ENCODE measurements at places on chromosomes 11 and 22.

DNA sequence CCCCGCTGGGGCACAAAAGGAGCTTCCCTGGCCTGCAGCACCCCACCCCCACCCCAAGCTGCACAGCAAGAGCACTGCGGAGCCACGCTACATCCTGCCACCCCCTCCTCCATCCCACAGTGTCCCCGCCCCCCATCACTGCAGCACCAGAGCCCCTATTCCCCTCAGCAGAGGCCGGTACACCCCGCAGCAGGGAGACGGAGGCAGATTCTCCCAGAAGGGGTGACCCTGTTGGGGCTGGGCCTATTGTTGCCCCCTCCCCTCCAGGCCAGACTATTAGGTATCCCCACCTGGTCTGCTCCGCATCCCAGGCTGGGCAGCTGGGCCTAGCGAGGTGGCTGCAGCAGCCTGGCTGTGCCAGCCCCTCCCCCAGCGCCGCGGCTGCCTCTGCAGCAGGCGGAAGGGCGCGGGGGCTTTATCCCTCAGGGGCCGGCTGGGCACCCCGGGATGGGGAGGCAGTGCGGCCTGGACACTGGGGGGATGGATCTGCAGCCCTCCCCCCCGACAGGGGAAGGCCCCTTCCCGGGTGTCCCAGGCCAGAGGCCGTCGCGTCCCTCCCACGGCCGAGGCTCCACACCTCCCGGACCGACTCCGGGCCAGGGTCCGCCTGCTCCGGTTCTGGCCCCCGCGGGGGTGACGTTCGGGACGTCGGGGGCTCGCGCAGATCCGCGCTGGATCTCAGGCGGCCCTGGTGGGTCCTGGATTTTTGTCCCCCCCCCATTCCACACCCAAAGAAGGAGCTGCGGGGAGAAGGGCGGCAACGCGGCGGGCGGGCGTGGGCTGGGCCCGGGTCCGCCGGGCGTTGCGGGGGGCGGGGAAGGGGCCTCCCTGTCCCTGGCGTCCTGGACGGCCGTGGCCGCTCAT, 943 bp downstream of the DUSP8 start:
- peak; percentile 50 for DNase-seq

- DNase-seq, result no peak
Observed at GRCh38 chr11:115613004-115613403, 108.8 kb upstream of the CADM1 start.

DNA sequence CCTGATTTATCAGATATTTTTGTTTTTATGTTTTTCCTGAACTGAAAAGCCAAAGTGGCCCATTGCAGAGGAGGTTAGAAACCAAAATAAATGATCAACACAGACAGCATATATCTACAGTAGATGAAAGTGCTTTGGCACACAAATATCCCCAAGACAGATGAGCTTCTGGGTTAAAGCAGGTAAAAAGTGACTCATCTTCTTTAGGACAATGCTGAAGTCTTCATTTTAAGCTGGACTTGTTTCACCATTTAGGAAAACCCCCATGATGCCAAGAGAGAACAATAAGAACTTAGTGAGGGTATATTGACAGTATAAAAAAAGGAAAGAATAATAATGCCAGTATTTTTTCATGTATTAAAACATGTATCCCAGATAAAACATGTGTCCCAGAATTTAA, 100.8 kb upstream of the OR9G4 start:
- DNase-seq, result no peak

DNA sequence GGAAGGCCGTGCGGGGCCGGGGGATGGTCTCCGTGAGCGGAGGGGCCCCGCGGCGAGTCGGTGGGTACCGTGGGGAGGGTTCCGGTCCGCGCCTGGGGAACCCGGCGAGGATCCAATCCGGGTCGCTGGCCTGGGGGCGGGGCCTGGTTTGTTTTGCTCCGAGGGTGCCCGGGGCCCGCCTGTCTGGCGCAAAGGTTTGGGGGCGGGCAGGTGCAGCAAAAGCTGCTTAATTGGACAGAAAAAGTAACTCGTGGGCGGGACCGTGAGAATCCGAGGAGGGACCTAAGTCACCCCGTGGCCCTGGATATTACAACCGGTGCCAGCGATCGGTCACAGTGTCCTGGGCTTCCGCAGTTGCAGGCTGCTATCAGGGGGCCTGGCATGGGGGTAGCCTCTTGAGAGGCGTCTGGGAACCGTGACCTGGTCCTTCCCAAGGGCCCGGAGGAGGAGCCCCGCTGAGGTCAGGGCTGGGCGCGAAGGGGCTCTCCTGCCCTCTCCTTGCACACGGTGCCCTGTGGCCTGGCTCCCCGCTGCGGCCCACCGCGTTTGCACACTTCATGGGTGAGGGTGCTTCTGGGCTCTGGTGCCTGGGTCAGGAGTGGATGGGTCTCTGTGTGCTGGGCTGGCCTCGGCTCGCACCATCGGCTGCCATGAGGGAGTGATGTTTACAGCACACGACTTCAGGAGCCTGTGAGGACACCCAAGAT, 1.4 kb downstream of the PNPLA2 start:
- DNase-seq, result peak; percentile 93

GRCh38 chr11:7536100-7536499, 22.3 kb downstream of the PPFIBP2 start:
- DNase-seq, result no peak

DNA sequence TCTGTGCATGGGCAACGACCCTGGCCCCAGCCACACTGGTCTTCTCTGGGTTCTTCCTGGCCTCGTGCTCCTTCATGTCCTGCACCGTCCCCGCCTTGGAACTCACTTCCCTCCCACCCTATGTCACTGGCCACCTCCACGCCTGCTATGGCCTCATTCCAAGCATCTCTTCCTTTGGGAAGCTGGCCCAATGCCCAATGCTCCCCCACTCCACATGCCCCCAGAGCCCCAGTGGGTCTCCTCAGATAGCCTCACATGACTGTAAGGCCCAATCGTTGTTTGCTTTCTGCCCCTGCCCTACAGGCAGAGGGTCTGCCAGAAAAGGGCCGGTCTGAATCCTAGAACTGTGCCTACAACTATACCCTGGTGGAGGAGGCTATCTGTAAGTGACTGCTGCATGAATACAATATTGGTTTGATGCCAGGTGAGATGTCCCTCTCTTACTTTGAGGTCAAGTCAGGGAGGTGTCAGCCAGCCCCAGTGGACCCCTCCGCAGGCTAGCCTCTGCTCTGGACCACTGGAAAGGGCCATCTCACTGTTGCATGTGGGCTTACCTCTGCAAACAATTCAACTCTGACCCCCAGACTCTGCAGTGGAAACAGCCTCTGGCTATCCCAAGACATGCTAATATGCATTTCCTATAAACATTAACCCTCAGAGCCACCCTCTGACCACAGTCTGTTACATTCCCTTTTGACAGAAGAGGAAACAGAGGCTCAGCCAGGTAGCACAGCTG, 2.1 kb upstream of the GNAZ start:
- DNase-seq, result peak; percentile 15

- no peak for DNase-seq
Observed at GRCh38 chr11:68525930-68526329, 65.4 kb downstream of the PPP6R3 start.

GRCh38 chr11:79392161-79392560, 48.7 kb downstream of the TENM4 start:
- no peak for DNase-seq
